ENCODE measurements at places on chromosomes 3 and 15.

DNA sequence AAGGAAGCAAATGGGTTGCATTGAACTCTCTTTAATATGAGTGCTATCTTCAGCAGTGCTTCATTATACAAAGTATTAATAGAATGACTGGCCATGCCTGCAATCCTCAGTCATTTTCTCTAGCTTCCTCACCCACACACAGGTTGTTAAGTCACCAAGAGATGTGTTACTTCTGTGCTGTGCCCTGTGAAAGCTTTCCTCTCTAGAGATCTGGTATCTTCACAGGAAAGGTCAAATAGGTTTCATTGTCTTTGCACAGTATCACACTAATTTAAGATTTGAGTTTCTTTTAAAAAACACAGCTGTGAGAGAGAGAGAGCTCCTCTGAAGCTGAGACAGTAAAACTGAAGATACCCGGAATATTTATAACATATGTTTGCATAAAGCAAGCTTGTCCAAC is 278.6 kb downstream of the CNTN4 start:
- no peak for DNase-seq

DNA sequence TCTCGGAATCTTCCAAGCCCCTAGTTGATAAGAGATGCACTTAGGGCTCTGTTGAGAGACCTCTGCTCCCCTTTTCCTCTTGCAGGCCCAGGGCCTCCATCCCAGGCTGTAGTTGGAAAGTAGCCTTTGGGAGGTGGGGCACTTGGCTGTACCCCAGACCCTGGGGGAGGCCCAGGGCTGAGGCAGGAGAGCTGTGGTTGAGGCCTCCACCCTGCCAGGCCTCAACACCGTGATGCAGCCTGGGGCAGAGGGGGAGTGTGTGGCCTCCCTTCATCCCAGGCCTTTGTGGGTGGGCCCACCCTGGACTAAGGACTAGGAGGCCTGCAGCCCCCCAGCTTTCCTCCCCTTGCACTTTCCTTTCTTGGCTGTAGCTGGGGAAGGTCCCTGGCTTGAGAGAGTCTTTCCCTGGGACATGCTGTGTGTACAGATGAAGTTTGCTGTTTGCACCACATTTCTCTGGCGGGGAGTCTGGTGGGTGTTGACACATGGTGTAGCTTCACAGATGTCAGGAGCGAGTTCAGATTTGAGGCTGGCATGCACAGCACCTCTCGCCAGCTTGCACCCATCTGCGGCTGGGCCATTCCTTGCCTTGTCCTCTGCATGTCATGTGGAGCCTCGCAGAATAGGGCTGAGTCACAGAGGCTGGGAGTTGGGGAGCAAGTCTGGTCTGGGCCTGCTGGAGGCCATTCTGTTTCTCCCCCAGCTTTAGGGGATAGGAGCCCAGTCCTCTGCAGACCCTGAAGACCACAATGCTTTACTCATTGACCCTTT is 13.7 kb downstream of the PLEKHO2 start:
- DNase-seq = no peak

GRCh38 chr15:54843006-54843405 is 353.7 kb downstream of the RSL24D1 start:
- DNase-seq = no peak

- no peak for DNase-seq
These were observed 174.6 kb downstream of the AKAP13 start for GRCh38 chr15:85554852-85555521.

DNA sequence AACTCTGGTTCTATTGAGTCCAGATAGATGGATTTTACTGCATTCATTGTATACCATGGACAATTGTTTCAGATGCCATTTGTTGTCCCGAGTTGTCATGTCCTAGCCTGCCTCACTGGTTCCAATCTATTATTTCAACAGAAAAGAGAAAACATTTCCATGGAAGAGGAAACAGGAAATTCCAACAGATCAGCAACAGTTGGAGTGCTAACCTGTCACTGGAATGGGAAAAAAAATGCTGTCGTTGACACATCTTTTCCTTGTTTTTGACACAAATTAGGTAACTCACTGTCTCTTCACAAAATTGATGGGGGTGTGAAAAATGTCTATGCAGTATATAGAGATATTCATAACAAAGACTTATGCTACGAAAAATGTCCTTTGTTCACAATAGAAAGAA is 432.0 kb upstream of the TBL1XR1 start:
- no peak for DNase-seq

GRCh38 chr3:114496466-114496865 is 202.6 kb downstream of the TIGIT start:
- DNase-seq = no peak

GRCh38 chr15:98731712-98732450 is 83.5 kb downstream of the IGF1R start:
- DNase-seq = no peak

DNA sequence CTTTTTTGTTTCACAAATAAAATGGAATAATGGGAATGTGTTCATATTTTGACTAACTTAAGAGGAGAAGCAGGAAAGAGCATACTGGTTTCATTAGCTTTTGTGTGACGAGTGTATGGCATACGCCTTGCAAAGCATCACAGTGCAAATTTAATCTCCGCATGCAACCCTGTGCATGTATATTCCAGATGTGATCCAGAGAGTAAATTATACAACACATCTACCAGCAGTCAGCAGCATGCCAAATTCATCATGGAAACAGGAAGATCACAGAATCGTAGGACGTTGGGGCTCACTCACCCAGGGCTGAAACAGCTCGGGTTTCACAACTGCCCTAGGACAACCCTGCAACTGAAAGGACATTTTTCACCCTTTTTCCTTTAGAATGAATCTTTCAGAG is 53.4 kb downstream of the ADAMTS9 start:
- no peak for DNase-seq

- no peak for DNase-seq
These were observed 11.5 kb downstream of the HGD start for GRCh38 chr3:120670576-120670975.

DNA sequence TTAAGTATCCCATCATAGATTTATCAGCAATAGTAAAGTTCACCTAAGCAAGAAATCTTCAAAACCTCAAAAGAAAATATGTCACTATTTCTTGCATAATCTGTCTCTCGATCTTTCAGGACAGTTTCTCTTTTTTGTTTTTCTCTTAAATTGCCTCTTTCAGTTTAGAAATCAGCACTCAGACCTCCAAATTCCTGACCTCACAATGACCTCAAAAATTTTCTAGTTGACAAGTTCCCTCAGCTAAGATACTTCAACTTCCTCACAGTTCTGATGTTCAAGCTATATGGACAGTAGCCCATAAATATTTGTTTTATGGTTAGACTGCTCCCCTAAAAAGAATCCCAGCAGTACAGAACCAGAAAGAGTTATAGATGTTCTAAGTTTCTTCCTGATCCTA is 24.1 kb downstream of the SLC24A5 start:
- no peak for DNase-seq

- DNase-seq = no peak
These were observed 560.8 kb downstream of the OCA2 start for GRCh38 chr15:27538325-27538724.

GRCh38 chr3:58478781-58479180 is 13.1 kb upstream of the KCTD6 start:
- DNase-seq = no peak

- DNase-seq = no peak
These were observed 456.5 kb downstream of the IL5RA start for GRCh38 chr3:2653706-2654105.
